ENCODE measurements at places on chromosomes 6 and 20.
A peak's percentile ranks its signal among the peaks of the same experiment; 100 is the strongest.

- DNase-seq: no peak
Observed at GRCh38 chr6:170021579-170021978, 269.3 kb downstream of the DLL1 start.

DNA sequence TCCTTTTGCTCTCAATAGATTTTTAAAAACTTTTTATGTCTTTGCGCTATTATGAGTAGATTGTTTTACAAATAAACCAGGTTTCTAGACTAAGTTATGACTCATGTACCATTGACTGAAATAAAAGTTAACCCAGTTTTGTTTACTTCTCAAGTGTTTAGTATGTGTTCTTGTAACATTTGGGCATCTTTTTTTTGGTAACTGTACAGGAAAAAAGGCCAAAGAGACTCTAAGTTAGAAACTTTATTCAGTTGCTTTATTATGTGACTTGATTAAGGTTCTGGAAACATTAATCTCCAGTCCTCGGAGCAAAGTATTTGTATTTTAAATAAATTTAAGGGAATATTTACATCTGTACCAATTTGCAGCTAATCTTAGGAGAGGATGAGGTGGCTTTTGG lies 2.9 kb downstream of the NKAIN2 start:
- no peak for DNase-seq

DNA sequence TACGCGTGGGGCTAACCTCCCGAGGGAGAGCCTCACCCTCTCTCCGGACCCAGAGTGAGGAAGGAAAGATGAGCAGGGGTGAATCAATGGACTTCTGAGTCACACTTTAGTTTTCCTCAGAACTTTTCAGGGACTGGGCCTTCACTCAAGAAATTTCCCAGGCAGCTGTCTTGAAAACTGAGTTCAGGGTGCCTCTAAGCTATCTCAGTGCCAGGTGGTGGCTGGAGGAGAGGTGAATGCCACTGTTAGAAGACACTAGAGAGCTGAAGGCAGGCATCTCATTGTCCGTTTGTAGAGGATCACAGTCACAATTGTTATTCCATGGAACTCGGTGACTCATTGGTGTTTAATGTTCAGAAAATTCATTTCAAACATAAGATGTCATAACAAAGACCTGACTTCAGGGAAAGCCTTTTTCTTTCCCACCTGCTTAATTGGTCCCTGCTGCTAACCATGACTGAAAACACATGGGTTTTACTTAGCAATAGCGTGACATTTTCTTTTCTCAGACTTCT lies 5.3 kb upstream of the SERPINB6 start:
- no peak for DNase-seq

DNA sequence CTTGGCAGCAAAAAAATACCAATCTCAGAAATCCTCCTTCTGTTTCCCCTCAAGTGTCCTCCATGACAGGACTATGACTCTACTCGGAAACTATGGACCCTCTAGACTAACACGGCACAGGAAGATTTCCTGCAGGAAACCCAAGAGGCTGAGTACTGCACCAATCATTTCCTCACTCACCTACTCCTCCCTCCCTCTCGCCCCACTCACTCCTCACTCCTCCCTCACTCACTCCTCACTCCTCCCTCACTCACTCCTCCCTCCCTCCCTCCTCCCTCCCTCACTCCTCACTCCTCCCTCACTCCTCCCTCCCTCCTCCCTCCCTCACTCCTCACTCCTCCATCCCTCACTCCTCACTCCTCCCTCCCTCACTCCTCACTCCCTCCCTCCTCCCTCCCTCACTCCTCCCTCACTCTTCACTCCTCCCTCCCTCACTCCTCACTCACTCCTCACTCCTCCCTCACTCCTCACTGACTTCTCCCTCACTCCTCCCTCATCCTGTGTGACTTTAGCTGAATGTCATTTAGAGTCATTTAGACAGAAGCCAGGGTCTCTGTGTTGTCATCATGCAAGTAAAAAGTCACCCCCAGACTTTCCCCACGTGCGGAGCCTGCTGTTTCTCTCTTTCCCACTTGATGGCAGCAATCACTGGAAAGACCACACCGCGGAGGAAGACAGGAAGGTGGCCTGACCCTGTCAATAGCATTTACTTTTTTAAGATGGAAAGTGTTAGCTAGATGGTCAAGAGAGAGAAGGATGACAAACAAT lies 226.8 kb upstream of the PDE10A start:
- no peak for DNase-seq

DNA sequence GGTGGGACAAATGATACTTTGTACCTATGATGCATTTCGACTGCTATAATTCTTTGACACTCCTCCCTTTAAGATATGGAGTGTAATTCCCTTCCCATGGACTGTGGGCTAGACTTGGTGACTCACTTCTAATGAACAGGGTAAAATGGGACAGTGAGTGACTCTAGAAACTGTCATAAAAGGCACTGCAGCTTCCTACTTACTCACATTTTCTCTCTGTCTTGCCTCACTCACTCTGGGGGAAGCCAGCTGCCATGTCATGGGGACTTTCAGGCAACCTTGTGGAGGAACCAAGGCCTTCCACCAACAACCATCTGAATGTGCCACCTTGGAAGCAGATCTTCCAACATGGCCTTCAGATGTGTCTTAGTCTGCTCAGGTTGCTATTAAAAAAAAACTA lies 12.9 kb upstream of the GFOD1 start:
- no peak for DNase-seq

DNA sequence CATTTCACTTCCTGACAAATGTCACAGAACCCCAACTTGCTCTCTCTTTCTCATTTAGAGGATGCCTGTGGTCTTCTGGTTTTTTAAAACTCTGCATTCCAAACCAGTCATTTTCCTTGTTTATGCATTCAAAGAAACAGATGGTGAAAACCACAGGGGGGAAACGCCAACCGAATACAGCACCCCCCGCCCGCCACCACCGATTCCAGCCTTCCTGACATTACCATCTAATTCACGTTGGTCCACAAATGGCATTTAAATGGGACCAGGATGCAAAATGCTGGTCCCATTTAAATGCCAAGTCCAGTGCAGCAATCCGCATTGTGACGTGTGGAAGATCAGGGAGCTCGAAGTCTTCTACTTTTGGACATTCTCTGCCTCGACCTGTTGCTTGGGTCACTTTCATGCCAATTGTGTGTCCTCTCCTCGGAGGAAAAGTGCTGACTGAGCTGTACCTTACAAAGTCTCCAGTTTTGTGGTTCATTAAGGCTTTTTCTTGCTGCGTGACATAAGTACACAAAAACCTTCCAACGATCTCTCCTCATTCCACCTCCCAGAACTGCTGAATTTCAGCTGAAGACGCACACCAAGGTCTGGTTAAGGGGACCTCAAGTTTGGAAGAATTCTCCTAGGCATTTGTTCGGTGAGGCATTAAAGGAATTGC lies 35.8 kb downstream of the NEDD9 start:
- no peak for DNase-seq

DNA sequence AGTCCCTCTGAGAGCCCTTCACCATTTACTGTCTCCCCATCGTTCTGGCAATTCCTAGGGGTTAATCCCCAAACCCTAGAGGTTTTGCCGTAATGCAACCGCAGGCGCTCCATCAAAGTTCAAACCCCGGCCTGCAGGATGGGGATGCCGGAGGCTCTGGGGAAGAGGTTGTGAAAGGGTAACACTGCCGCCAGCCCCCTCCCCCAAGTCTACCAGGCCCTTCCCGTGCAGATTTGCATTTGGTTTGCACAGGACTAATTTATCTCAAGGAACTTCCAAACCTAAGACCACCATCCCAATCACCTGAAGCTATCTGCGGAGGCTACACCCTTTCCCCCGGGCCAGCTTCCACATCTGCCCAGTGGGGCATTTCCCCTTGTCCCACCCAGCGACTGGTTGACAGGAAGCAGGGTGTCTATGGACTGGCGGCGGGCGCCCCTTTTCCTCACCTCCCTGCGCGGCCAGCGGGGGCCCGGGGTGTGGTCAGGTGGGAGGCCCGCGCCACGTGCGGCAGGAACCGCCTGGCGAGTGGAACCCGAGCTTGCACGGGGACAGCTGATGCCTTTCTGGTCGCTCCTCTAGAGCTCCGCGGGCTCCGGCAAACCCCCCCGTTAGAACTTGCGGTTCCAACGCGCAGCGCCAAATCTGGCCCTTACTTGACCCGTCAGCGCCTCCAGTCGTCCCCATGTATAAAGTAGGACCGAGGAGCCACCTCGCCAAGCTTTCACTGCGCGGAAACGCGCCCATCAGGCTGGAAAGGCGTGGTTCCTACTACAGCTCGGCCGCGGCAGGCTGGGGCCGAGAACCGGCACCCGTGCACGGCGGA lies 9.4 kb upstream of the SLC4A11 start:
- DNase-seq: peak; percentile 17

- DNase-seq: no peak
Observed at GRCh38 chr20:9220874-9221547, 152.1 kb downstream of the PLCB4 start.

- DNase-seq: no peak
Observed at GRCh38 chr20:20386192-20386591, 18.3 kb downstream of the INSM1 start.

GRCh38 chr20:63745961-63746731 lies 6.6 kb downstream of the SLC2A4RG start:
- DNase-seq: no peak

GRCh38 chr20:4516876-4517275 lies 204.8 kb upstream of the PRND start:
- DNase-seq: no peak

- no peak for DNase-seq
Observed at GRCh38 chr6:56244528-56245253, 2.7 kb downstream of the COL21A1 start.

DNA sequence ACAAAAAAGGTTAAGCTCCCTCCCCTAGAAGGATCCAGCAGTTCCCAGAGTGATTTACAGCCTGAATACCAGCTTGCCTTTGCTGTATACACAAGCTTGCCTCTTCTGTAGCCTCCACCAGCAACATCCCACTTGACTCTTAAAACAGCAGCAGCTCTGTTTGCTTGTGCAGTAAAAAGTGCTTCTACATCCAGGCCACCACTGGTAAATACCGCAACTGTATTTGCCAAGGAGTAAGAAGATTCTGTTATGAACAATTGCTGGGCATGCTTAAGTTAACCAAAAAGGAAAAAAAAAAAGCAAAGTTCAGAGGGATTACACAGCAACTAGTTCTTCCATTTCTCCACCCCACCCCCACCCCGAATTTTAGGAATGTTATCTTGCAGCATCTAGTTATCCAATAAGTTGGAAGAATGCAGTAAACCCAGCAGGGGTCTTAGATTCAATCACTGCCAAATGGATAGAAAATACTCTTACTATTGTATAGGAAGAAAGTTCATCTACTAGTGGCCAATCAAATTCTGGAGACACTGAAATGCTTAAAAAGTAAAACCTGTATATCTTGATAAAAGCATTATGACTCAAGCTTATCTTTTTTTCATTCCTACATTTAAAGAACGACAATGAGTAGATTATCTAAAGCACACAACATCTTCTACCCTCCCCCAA lies 4.8 kb downstream of the SALL4 start:
- no peak for DNase-seq

DNA sequence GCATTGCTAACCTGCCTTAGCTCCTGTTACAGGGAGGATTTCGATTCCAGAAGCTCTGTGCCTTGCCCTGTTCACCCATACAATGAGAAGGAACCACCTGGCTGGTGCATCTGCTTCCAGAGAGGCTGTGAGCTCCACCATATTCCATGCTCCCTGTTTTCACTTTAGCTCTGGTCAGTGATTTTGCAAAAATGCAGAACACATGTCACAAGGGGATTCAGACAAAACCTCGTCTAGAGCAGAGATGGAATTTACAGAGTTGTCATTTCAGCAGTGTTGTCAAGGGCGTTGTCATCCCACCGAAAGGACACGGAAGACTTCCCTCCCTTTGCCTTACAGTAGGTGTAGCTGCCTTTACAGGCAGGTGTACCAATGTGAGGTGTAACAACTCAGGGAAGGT lies 223.0 kb upstream of the ARID1B start:
- DNase-seq: no peak

GRCh38 chr6:1481286-1481685 lies 91.9 kb downstream of the FOXF2 start:
- no peak for DNase-seq

GRCh38 chr20:42779216-42779615 lies 410.5 kb downstream of the PTPRT start:
- DNase-seq: no peak

DNA sequence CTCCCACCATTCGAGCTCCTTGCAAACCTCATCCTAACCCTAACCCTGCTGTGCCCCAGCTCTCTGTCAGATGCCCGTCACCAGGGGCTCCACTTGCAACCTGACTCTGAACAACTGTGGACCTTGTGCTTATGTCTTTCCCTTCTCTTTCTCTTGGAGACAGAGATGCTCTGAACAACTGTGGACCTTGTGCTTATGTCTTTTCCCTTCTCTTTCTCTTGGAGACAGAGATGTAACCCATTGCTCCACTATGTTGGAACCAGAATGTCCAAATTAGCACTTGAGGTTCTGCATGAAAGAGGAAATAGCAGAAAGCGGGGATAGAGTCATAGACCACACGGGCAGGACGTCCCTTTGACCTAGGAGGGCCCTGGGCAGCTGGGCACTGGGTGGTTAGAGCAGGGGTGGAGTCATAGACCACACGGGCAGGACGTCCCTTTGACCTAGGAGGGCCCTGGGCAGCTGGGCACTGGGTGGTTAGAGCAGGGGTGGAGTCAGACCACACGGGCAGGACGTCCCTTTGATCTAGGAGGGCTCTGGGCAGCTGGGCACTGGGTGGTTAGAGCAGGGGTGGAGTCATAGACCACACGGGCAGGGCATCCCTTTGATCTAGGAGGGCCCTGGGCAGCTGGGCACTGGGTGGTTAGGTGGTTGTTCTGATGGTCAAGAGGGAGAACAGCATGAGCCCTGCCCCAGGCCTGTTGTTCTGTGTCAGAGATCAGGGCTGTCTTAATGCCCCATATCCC lies 22.2 kb downstream of the PCMTD2 start:
- no peak for DNase-seq

- DNase-seq: no peak
Observed at GRCh38 chr6:2731281-2731909, 19.3 kb downstream of the MYLK4 start.

DNA sequence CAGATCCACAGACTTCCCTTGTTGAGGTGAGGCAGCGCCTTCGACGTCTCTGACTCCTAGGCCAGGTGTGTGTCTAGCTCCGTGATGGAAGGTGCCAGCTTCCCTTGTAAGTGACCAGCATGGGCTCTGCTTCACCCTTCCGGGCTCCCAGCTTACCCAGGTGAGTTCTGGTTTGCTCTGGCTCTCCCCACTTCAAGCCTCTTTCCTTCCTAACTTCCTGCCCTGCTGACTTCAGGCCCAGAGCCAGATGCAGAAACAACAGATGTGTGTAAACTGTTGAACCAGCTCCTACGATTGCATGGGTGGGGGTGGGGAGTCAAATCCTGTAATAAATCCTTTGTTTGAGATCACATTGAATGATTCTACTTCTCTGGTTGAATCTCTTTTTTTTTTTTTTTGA lies 51.6 kb upstream of the BMP6 start:
- DNase-seq: no peak

DNA sequence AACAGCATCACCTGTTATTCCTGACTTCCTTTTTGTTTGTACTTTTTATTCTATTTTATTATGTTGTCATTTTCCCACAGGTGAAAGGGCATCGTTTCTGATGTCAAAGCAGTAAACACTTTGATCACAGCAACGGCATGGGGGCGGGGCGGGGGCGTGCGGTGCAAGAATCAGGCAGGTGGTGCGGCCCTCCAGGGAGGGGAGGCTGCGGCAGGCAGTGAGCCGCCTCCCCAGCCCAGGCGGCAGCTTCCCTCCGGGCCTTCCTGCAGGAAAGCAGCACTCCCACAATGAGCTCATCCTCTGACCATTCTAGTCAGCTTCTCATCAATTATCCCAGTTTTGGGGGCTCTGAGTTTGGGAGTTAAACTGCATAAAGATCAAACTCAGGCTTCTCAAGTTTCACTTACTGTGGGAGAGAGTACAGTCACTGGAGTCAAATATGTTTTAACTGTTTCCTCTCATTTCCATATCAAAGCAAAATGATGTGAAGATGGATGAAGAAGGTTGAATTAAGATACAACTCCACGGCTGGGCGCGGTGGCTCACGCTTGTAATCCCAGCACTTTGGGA lies 608.4 kb upstream of the AGPAT4 start:
- DNase-seq: no peak
